Thoracic aorta (tissue), 2 donors: ENCODE measurements at places on chromosomes 11 and 22. TPM values are rescaled to one million over a fixed set of nuclear protein-coding genes. Genes with fewer than 3 reads are reported as not detected.

- H3K4me3 ChIP-seq: no peak overlapping the region
- H3K4me1 ChIP-seq: no peaks in the 10 kb centered on the region
- H3K27me3 ChIP-seq: no peaks in the 10 kb centered on the region
- no peak for DNase-seq
- H3K27ac ChIP-seq: no peak overlapping the region
- no peaks in the 10 kb centered on the region for H3K36me3 ChIP-seq
Observed at GRCh38 chr11:108923413-108923812, 258.5 kb downstream of the DDX10 start.

Gene OR51B5
- 0.49 TPM for total RNA-seq

GRCh38 chr11:12285811-12286222, 91.6 kb upstream of the PARVA start:
- DNase-seq: no peak
- peak overlapping the region; percentile 97 for H3K27ac ChIP-seq
- H3K27me3 ChIP-seq: no peaks in the 10 kb centered on the region
- H3K36me3 ChIP-seq: no peaks in the 10 kb centered on the region

Gene OR10D3
- not detected for total RNA-seq
